ENCODE measurements at places on chromosomes 11 and 22. TPM values are rescaled to one million over a fixed set of nuclear protein-coding genes. Genes with fewer than 3 reads are reported as not detected.

The NPTXR gene
- total RNA-seq: 1.1 TPM

The MPEG1 gene
- not detected for total RNA-seq

The GPR83 gene
- not detected for total RNA-seq

The EIF1AD gene
- 20.0 TPM for total RNA-seq

The KCTD14 gene
- total RNA-seq: 0.32 TPM

The FIBIN gene
- 53.2 TPM for total RNA-seq
